ENCODE measurements at places on chromosomes 11 and 22. TPM values are rescaled to one million over a fixed set of nuclear protein-coding genes. Genes with fewer than 3 reads are reported as not detected.

AQP11 gene
- 1.3 TPM for total RNA-seq

GGT5 gene
- 3.7 TPM for total RNA-seq

MAPK1 gene
- total RNA-seq: 43.9 TPM

SLC15A3 gene
- not detected for total RNA-seq

GAB4 gene
- total RNA-seq: not detected

Measured in A549 treated with ZK216348 at 1 μM for 4 hours (cell line).